ENCODE measurements at places on chromosomes 11 and 22.

GRCh38 chr11:28086569-28086968 lies 21.4 kb downstream of the KIF18A start:
- DNase-seq = no peak

DNA sequence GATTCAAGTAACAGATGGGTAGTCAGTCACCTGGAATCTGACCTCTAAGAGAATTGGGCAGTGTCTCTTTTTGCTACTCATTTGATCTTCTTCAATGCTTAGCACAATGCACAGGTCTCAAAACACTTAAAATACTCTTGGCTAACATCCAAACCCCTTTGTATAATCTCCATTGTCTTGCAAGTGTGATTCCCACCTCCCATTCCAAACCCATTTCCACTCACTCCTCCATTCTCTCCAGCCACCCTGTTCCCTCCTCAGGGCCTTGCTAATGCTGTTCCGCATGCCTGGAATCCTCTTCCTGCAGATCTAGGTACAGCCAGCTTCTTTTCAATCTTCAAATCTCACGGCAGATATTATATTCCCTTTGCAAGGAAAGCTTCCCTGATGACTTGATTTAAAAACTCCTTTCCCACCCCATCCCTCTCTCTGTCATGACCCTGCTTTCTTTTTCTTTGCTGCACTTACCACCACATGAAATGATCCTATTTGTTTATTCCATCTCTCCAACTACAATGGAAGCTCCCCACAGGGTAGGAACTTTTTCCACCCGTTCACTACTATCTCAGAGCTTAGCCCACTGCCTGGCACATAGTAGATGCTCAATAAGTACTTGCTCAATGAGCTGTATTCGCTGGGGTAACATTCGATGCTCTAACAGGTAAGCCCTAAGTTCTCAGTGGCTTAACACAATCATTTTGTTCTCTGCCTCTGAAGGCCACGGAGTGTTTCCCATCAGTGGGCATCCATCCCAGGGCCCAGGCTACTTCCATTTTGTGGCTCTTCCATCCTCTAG lies 121.7 kb downstream of the MN1 start:
- DNase-seq = no peak

DNA sequence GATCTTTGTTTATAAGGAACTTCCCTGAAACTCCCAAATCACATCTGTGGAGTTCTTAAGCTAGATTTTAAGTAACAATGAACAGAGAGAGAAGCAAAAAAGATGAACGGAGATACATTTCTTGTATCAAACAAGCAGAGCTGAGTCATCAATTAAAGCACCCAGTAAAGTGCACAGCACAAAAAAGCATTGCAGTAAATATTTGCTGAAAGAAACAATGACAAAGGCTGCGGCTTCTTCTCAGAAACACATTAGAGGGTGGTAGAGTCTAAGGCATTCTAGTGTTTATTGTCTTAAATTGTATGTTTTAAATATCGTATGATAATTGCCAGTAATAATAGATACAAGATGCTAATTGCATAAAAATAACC lies 941.6 kb upstream of the CHORDC1 start:
- DNase-seq = no peak

GRCh38 chr11:72972496-72973128 lies 158.4 kb downstream of the ATG16L2 start:
- no peak for DNase-seq

DNA sequence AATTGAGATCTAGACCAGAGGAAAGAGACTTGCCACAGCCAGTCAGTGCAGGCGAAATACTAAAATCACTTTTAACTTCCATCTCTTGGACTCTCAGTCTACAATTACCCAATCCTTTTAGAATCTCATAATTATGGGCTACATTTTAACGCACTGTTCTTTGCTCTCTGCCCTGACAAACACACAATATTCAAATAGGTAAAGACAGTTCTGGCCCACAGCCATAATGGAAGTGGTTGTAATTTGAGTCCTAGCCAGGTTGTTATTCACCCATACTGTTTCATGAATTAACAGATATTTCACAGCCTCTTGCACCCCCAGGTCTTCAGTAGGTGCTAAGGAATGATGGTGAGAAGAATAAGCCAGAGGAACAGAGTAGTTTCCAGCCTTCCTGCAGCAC lies 830 bp downstream of the C11orf97 start:
- DNase-seq = no peak
